ENCODE measurements at places on chromosomes 13 and 19.

DNA sequence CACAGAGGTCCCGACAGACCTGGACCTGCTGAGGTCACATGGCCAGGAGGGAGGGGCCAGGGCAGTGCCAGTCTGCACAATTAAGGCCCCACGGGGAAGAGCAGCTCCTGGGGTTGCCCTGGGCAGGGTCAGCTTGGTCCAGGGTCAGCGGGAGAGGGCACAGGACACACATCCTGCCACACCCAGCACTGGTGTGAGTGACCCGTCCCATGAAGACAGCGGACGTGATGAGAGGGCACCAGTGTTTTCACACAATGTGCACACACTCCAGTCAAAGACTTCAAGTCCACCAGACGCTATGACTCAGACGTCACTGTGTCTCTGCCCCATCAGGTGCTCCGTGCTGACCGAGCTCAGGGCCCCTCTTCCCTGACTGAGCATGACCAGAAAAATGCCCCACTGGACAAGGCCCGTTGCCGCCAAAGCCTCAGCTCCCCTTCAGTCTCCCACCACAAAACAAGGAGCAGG, 4.2 kb downstream of the TMEM259 start:
- DNase-seq = no peak
- H3K36me3 ChIP-seq = peaks cover 36% of the 10 kb centered on the region
- no peaks in the 10 kb centered on the region for H3K27me3 ChIP-seq
- peak overlapping the region; percentile 96 for H3K27ac ChIP-seq
- H3K4me1 ChIP-seq = peaks cover 74% of the 10 kb centered on the region
- H3K4me3 ChIP-seq = peak overlapping the region; percentile 32

DNA sequence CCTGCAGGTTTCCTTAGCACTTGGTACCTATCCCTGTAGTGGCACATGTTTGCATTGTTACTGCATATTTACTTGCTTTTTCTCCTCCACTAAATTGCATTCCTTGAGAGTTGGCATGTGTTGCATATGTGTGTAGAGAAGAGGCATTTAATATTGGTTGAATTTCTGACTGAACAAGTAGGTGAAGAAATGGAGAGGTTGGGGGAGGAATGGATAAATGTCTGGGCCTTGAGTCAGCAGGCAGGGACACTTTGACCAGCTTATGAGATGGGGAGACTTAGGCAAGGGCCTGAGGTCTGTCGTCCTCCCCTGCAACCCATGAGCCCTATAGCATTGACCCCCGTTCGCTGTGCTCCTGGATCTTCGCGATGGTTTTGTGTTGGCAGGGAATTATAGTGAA, 2.0 kb upstream of the GPR18 start:
- no peaks in the 10 kb centered on the region for H3K27me3 ChIP-seq
- no peak overlapping the region for H3K4me3 ChIP-seq
- no peak for DNase-seq
- no peaks in the 10 kb centered on the region for H3K4me1 ChIP-seq
- H3K27ac ChIP-seq = no peak overlapping the region
- peaks cover 18% of the 10 kb centered on the region for H3K36me3 ChIP-seq

DNA sequence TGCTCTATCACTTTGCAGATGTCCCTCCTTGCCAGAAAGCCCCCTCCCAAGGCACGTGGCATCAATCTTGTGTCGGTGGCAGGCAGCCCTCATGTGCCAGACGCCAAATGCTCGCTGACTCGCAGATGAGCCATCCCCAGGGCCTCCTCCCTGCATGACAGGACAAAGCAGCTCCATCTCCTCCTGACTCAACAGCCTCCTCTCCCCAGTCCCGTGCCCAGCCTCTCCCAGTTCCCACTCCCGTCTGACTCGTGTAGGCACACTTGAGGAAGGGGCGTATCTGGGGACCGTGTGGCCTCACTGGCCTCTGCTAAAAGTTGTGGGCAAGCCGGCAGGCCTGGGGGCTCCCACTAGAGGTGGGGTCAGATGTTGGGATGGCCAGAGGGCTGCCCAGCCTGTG, 133.6 kb downstream of the STK24 start:
- no peak overlapping the region for H3K27ac ChIP-seq
- no peak overlapping the region for H3K4me3 ChIP-seq
- peaks cover 10% of the 10 kb centered on the region for H3K4me1 ChIP-seq
- no peak for DNase-seq
- H3K36me3 ChIP-seq = peaks cover 71% of the 10 kb centered on the region

DNA sequence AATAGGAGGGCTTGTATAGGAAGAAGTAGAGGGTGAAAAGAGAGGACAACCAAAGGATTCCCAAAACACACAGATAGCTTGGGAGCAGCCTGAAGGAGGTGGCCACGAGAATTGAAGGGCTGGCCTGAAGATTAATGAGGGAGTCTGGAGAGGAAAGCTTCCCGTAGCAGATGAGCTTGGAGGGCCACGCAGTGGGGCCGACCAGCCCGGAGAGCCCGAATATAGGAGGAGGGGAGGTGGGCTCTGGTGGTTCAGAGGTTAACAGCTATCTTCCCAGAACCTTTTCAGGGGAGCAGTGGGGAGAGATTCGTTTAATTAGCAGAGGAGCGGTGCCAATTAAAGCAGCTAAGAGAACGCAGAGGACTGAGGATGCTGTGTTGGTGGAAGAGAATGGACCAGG, 154.9 kb downstream of the STK24 start:
- H3K27ac ChIP-seq = no peak overlapping the region
- H3K4me3 ChIP-seq = no peak overlapping the region
- H3K36me3 ChIP-seq = peaks cover 7% of the 10 kb centered on the region
- H3K27me3 ChIP-seq = no peaks in the 10 kb centered on the region

DNA sequence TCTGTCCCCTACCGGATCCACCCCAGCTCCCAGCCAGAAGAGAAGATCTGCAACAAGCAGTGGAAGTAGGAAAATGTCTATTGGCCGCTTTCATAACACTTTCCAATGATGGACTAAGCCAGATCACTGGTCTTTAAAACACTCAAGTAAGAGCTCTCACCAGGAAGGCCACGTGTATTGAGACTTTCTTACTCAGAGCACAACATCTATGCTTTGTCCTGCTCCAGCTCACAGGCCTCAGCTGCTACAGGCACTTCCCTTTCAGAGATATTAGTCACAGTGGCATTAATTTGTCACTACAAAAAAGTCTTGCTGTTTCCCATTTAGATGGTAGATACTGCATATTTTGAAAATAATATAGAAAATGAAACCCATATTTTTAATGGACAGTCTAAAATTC, 164.2 kb downstream of the ABCC4 start:
- no peaks in the 10 kb centered on the region for H3K4me1 ChIP-seq
- peaks cover 6% of the 10 kb centered on the region for H3K27me3 ChIP-seq
- no peak for DNase-seq
- H3K27ac ChIP-seq = no peak overlapping the region
- H3K4me3 ChIP-seq = no peak overlapping the region

- no peak overlapping the region for H3K4me3 ChIP-seq
- H3K4me1 ChIP-seq = peaks cover 4% of the 10 kb centered on the region
- H3K27ac ChIP-seq = no peak overlapping the region
- peaks cover 27% of the 10 kb centered on the region for H3K36me3 ChIP-seq
- DNase-seq = no peak
These were observed 16.0 kb downstream of the PRKCSH start for GRCh38 chr19:11451327-11451870.

DNA sequence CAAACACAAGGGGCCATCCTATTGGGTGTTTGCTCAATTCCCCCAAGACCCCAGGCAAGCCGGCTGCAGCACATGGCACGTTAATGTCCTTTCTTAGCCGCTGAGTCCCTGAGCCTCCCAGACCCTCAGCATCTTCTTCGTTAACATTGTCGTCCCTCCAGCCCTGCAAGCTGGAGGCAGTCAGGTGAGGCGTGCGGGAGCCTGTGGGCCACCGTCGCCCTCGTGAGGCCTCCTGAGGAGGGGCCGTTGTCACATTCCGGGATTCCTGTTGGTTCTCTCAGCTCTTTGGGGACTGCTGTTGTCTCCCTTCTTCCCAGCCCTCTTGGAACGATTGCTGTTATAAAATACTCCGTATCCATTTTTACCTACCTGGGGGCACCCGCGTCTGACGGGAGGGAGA, 140.6 kb downstream of the KDM4B start:
- no peak overlapping the region for H3K4me3 ChIP-seq
- H3K36me3 ChIP-seq = peaks cover 96% of the 10 kb centered on the region
- no peak overlapping the region for H3K27ac ChIP-seq
- no peak for DNase-seq
- H3K27me3 ChIP-seq = no peaks in the 10 kb centered on the region

- H3K4me1 ChIP-seq = peaks cover 17% of the 10 kb centered on the region
- peaks cover 83% of the 10 kb centered on the region for H3K36me3 ChIP-seq
- DNase-seq = no peak
- no peaks in the 10 kb centered on the region for H3K27me3 ChIP-seq
- H3K27ac ChIP-seq = no peak overlapping the region
These were observed 17.8 kb downstream of the PROZ start for GRCh38 chr13:113176280-113176679.

DNA sequence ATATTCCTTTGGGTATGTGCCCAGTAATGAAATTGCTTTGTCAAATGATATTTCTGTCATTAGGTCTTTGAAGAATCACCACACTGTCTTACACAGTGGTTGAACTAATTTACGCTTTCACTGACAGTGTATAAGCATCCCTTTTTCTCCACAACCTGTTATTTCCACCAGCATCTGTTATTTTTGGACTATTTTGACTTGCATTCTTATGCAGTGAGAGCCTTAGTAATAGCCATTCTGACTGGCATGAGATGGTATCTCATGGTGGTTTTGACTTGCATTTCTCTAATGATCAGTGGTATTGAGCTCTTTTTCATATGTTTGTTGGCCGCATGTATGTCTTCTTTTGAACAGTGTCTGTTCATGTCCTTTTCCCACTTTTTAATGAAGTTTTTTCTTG, 92.0 kb upstream of the SPATA13 start:
- H3K27me3 ChIP-seq = no peaks in the 10 kb centered on the region
- DNase-seq = no peak
- H3K27ac ChIP-seq = no peak overlapping the region

DNA sequence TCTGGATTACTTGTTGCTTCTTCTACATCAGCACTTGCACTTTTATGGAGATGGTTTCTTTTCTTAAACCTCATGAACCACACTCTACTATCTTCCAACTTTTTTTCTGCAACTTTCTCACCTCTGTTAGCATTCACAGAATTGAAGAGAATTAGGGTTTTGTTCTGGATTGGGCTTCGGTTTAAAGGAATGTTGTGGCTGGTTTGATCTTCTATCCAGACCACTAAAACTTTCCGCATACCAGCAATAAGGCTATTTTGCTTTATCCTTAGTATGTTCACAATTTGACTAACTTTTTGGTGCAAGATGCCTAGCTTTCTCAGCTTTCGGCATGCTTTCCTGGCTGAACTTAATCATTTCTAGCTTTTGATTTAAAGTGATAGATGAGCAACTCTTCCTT, 666.7 kb upstream of the MIR17HG start:
- no peaks in the 10 kb centered on the region for H3K4me1 ChIP-seq
- no peaks in the 10 kb centered on the region for H3K27me3 ChIP-seq
- no peak for DNase-seq
- no peak overlapping the region for H3K27ac ChIP-seq

DNA sequence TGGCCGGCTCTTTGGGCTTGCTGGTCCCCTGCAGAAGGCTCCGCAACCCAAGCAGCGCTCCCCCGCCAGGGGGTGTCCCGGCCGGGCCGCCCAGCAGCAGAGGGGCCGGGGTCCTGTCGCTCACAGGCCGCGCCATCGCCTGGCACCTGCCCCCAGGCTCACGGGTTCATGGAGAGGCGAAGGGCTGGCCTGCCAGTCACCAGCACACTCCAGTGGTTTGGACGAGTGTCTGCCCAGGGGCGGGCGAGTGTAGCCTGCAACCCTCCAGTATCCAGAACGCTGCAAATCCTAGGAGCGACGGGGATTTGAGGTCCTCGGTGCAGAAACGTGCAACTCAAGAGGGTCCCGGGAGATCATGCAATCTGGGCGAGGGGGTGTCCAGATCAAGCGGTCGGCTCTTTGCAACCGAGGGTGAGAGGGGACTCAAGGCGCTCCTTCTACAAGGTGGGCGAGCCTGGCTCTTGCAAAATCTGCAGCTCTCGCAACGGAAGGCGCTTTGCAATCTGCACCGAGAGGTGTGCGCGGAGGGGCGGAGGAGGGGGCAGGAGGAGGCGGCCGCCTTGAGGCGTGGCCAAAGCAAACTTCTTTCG, at the start of gene DBP:
Gene DBP, minus strand, starts transcription at position 521 of the 590 bp plus-strand sequence. Its CDS starts 385 bp downstream, at position 136.
- H3K27me3 ChIP-seq = no peaks in the 10 kb centered on the region
- DNase-seq = no peak
- peak within 1 kb of the TSS; percentile 93 for H3K27ac ChIP-seq
- peak within 1 kb of the TSS; percentile 81 for H3K4me3 ChIP-seq
- H3K36me3 ChIP-seq = peaks cover 6% of the 10 kb centered on the region

DNA sequence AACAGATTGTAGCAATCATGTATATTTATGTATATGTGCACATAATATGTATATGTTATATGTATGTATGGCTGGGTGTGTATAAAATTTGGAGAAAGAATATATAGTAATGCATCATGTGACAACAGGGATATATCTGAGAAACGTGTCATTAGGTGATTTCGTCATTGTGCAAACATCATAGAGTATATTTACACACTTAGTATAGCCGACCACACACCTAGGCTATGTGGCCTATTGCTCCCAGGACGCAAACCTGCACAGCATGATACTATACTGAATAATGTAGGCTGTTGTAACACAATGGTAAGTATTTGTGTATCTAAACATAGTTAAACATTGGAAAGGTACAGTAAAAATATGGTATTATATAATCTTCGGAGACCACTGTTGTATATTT, 43.8 kb downstream of the ESD start:
- no peak overlapping the region for H3K27ac ChIP-seq
- peaks cover 27% of the 10 kb centered on the region for H3K36me3 ChIP-seq
- no peak overlapping the region for H3K4me3 ChIP-seq
- no peaks in the 10 kb centered on the region for H3K4me1 ChIP-seq
- H3K27me3 ChIP-seq = no peaks in the 10 kb centered on the region
- no peak for DNase-seq

- H3K4me3 ChIP-seq = no peak overlapping the region
- DNase-seq = no peak
- no peaks in the 10 kb centered on the region for H3K27me3 ChIP-seq
- H3K27ac ChIP-seq = peak overlapping the region; percentile 2
- no peaks in the 10 kb centered on the region for H3K4me1 ChIP-seq
- H3K36me3 ChIP-seq = peaks cover 11% of the 10 kb centered on the region
These were observed 33.6 kb upstream of the LPAR6 start for GRCh38 chr13:48446464-48446863.

GRCh38 chr19:1968279-1969175, 27.6 kb downstream of the CSNK1G2 start:
- no peak for DNase-seq
- H3K36me3 ChIP-seq = peaks cover 39% of the 10 kb centered on the region
- no peaks in the 10 kb centered on the region for H3K4me1 ChIP-seq
- H3K27ac ChIP-seq = no peak overlapping the region
- no peak overlapping the region for H3K4me3 ChIP-seq
- no peaks in the 10 kb centered on the region for H3K27me3 ChIP-seq

GRCh38 chr19:56252699-56253422, 19.7 kb upstream of the EDDM13 start:
- no peaks in the 10 kb centered on the region for H3K36me3 ChIP-seq
- no peaks in the 10 kb centered on the region for H3K27me3 ChIP-seq
- no peaks in the 10 kb centered on the region for H3K4me1 ChIP-seq
- H3K27ac ChIP-seq = no peak overlapping the region
